Neural cell (in vitro differentiated cells): ENCODE measurements at places on chromosomes 7 and 10. TPM values are rescaled to one million over a fixed set of nuclear protein-coding genes. Genes with fewer than 3 reads are reported as not detected.

Gene ASB10
- polyA plus RNA-seq = not detected in 2 replicates

Gene PPP1R17
- 7.7 and 8.8 TPM in 2 replicates for polyA plus RNA-seq

Gene EPO
- not detected in 2 replicates for polyA plus RNA-seq

Gene SUFU
- 4.8 and 5.4 TPM in 2 replicates for polyA plus RNA-seq

Gene PRRT4
- 32.5 and 34.4 TPM in 2 replicates for polyA plus RNA-seq

Gene NME8
- not detected in 2 replicates for polyA plus RNA-seq

Gene STEAP4
- not detected in 2 replicates for polyA plus RNA-seq

Gene TMEM236
- polyA plus RNA-seq = 0.10 TPM in 1 of 2 replicates, not detected in the other

Gene KLF14
- polyA plus RNA-seq = 0.48 TPM in 1 of 2 replicates, not detected in the other

Gene TFR2
- polyA plus RNA-seq = 21.0 and 23.5 TPM in 2 replicates

Gene CNPY1
- 0.36 and 4.2 TPM in 2 replicates for polyA plus RNA-seq

Gene LIPM
- polyA plus RNA-seq = not detected in 2 replicates

Gene GIMAP1
- polyA plus RNA-seq = not detected in 2 replicates

Gene CFAP46
- 2.6 and 3.5 TPM in 2 replicates for polyA plus RNA-seq

Gene PNLIPRP1
- polyA plus RNA-seq = not detected in 2 replicates

Gene TAS2R60
- polyA plus RNA-seq = not detected in 2 replicates

Gene ZNF503
- 41.4 and 49.9 TPM in 2 replicates for polyA plus RNA-seq

Gene NAT16
- 4.0 and 4.5 TPM in 2 replicates for polyA plus RNA-seq

Gene NOS3
- polyA plus RNA-seq = not detected in 2 replicates

Gene SOSTDC1
- 0.24 and 0.52 TPM in 2 replicates for polyA plus RNA-seq
